ENCODE measurements at places on chromosomes 4 and X.
A peak's percentile ranks its signal among the peaks of the same experiment; 100 is the strongest.

DNA sequence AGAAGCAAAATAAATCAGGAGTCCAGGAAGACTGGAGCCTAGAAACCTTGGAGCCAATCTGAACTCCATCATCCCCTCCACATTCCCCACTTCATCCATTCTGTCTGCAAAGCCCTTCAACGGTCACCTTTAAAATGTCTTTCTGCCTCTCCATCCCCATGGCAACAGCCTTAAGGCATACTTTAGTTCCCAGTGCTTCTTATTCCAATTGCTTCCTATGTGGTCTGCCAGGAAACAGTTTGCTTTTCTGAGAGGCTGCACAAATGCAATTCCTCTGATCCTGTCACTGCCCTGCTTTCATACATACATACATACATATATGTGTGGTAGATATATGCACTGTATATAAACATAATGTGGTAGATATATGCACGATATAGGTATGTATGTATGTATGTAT, 786 bp upstream of the MAGEH1 start:
- DNase-seq = no peak

DNA sequence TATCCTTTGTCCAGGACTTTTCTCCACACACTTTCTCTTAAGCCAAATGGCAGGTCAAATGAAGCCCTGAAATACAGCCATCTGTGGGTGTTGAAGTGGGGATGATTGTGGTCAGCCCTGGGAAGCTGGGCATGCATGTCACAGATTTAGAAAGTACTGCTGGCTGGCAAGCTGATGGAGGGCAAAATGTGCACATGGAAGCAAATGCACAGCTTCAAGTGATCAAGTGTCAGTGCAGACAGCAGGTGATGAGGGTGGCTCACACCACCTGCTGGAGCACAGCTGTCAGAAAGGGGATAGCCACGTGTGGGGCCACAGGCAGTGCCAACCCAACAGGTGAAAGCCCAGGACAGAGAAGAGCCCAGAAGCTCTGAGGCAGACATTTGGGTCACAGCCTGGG, 40.3 kb upstream of the ATXN3L start:
- DNase-seq = no peak

DNA sequence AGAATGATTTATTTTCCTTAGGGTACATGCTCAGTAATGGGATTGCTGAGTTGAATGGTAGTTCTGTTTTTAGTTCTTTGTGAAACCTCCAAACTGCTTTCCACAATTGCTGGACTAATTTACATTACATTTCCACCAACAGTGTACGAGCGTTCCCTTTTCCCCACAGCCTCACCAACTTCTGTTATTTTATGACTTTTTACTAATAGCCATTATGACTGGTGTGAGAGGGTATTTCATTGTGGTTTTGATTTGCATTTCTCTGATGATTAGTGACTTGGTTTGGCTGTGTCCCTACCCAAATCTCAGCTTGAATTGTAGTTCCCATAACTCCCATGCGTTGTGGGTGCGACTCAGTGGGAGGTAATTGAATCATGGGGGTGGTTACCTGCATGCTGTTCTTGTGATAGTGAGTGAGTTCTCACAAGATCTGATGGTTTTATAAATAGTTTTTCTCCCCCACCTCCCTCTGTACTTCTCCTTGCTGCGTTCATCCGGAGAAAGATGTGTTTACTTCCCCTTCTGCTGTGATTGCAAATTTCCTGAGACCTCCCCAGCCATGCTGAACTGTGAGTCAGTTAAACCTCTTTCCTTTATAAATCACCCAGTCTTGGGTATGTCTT, 95.1 kb downstream of the GBA3 start:
- DNase-seq = no peak

DNA sequence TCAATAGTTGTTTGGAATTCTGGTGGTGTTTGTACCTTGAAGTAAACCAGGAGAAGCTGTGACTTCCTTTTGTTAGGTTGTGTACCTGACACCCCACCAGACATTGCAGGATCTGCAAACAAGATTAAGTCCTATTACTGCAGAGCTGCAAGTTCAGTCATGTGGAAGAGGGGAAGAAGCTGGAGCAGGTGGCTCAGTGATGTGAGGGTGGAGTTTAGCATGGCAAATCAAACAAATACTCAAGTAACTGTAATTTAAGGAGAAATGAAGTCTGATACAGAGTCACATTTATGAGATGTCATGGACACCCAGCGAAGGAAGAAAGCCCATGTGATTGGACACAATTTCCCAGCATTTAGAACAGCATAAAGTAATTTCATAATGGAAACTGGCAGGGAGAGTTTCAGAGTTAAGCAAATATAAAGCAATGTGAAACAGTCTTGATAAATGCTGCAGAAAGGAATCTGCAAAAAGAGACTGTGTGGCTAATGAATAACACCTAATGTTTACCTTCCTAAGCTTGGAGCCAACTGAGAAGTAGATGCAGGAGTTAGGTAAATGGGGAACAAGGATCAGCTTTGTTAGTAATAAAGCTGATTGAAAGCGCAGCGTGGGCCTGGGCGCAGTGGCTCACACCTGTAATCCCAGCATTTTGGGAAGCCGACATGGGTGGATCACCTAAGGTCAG, 249.1 kb downstream of the GBA3 start:
- DNase-seq = no peak

DNA sequence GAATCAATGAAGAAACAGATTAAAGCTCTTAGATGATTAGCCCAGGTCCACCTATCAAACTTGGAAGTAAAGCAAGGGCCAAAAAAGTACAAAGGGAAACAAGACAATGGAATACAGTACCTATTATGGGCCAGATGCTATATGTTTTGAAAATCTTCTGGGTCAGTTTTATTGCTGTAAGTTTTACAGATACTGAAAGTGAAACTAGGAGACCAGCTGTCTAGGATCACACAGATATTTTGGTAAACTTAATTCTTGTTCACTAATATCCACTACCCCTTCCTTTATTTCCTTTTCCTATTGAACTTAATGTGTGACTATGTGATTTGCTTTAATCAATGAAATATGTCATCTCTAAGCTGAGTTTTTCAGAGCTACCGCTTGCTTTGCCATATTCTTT, 505.4 kb upstream of the PITX2 start:
- DNase-seq = no peak

- DNase-seq = no peak
These were observed 71.0 kb downstream of the UCHL1 start for GRCh38 chr4:41327770-41328169.

DNA sequence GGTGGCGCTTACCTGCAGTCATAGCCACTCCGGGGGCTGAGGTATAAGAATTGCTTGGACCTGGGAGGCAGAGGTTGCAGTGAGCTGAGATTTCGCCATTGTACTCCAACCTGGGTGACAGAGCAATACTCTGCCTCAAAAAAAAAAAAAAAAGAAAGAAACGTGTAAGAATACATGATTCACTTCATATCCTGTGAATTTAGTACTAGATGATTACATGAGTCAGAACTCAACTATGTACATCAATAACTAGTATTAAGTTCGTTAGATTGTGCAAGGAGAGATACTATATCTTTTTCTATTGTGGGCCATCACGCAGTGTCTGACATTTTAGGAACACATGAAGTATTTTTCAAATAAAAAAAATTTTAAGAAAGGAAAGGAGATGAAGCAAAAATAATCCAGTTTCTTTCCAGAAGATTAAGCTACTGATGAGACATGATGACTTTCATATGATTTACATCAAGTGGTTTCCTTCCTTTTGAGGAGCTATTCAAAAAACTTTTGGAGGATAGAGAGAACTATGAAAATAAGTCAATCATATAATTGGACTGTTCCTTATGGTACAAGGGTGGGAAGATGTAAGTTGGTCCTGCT, 64.7 kb upstream of the EXOC1L start:
- no peak for DNase-seq

DNA sequence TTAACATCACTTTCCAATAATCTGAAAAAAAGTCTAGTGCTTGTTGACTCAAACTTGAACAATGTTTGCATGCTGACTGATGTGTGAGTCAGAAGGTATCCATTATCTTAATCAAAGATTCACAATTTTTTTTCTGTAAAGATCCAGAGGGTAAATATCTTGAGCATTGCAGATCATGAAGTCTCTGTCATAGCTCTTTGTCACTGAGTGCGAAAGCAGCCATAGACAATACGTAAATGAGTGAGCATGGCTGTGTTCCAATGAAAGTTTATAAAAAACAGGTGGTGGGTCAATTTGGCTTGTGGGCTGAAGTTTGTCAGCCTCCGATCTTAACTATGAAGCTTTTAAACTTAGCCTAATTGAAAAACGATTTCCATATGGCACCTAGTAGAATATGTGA, 37.7 kb downstream of the NHS start:
- no peak for DNase-seq

- no peak for DNase-seq
These were observed 25.9 kb downstream of the CC2D2A start for GRCh38 chr4:15495621-15496020.

DNA sequence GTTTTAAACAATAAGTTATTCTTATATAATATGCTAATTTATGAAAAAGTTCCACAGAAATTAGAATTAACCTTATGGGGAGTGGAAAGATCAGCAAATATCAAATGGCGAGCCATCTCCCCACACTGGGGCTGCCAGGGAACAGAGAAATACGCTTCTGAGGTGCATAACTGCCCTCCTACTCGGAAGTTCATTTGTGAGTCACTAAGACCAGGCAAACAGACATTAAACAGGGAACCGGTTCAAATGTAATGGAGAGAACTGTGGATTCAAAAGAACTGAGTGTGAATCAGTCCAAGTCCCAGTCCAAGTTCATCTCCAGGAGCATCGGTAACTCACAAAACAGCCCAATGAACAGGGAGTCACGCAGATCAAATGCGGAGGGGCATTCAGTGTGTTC, 11.4 kb upstream of the S100G start:
- DNase-seq = no peak

GRCh38 chr4:100295792-100296191, 105.5 kb upstream of the DDIT4L start:
- no peak for DNase-seq

DNA sequence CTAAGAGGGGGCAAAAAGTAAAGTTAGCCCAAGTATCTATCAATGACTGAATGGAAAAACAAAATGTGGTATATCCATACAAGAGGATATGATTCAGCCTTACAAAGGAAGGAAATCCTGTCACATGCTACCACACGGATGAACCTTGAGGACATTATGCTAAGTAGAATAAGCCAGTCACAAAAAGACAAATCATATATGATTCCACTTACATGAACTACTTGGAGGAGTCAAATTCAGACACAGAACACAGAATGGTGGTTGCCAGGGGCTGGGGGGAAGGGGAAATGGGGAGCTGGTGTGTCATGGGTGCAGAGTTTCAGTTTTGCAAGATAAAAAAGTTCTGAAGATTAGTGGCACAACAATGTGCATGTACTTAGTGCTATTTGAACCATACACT, 101.8 kb downstream of the SH3KBP1 start:
- no peak for DNase-seq

DNA sequence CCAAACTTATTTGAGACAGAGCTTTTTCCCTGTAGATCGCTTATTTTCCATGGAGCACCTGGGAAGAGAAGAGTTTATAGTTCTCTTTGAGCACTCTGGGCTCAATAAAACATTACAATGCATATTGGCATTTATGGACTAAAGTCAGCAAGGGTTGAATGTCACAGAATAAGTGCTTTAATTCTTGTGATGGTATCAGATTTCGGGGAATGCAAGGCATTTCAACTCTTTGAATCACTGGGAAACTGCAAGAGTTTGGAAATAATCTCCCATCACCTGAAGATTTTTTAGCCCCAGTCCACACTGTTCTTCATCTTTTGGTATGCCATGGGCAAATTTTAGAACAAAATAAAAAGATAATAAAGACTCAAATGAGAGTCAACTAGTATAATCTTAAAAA, 111.5 kb upstream of the WDFY3 start:
- DNase-seq = no peak

- DNase-seq = peak; percentile 50
These were observed 15.6 kb upstream of the ASMTL start for GRCh38 chrX:1468250-1468772.

- no peak for DNase-seq
These were observed 12.8 kb downstream of the SLC25A43 start for GRCh38 chrX:119411959-119412358.

DNA sequence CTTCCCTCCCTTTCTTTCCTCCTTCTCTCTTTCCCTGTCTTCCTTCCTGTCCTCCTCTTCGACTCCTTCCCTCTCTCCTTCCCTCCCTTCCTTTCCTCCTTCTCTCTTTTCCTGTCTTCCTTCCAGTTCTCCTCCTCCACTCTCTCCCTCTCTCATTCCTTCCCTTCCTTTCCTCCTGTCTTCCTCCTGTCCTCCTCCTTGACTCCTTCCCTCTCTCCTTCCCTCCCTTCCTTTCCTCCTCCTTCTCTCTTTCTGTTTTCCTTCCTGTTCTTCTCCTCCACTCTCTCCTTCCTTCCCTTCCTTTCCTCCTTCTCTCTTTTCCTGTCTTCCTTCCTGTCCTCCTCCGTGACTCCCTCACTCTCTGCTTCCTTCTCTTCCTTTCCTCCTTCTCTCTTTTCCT, 5.3 kb upstream of the PUDP start:
- DNase-seq = no peak

DNA sequence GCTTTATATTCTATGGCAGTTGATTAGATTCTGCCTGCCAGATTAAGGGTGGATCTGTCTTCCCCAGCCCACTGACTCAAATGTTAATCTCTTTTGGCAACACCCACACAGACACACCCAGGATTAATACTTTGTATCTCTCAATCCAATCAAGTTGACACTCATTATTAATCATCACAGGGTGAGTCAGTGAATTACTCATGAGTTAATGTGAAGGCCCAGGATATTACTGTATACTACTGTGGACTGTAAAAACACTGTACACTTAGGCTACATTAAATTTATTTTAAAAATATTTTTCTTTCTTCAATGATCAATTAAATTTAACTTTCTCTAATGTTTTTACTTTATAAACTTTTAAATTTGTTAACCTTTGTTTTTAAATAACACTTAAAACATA, 87.7 kb downstream of the NAP1L3 start:
- no peak for DNase-seq
